NCI-H226 (cell line): ENCODE measurements at places on chromosomes 1 and 21.
A peak's percentile ranks its signal among the peaks of the same experiment; 100 is the strongest.

GRCh38 chr1:21866707-21867043 lies 54.6 kb downstream of the LDLRAD2 start:
- peak; percentile 35 for DNase-seq

GRCh38 chr1:200862713-200863415 lies 9.9 kb upstream of the GPR25 start:
- no peak for DNase-seq

DNA sequence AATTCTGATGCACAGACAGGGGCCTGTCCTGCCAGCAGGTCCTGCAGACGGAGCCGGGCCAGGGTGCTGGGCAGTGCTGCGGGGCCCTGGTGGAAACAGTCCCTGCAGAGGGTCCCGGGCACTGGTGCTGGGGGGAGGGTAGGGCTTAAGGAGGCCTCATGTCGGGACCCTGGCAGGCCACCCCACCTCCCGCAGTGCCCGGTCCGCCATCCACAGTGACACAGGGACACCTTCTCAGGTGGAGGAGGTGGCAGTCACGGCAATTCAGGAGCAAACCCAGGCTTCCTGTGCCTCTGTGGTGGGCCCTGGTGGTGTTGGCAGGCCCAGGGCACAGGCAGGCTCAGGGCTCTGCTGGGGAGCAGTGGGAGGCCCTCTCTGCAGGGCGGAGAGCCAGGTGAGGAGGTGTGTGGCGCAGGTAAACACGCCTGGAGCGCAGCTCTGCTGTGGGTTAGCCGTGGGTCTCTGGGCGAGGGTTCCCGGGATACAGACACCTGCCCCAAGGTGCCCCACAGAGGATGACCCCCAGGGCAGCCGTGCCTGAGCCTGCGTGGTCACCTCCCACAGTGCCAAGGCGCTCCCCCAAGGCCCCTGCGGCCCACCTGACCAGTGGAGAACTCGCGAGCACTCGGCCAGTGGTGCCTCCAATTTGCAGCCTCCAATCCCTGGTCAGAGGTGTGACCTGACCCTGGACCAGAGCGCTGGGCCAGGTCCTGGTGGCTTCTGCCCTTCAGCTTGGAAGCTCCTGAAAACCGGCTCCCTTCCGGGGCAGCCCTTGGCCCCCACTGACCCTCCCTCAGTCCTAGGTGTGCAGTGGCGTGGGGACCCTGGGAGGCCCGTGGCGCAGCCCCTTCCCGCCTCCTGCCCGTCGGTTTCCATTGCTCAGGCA lies 19.2 kb downstream of the COL18A1 start:
- DNase-seq: no peak

DNA sequence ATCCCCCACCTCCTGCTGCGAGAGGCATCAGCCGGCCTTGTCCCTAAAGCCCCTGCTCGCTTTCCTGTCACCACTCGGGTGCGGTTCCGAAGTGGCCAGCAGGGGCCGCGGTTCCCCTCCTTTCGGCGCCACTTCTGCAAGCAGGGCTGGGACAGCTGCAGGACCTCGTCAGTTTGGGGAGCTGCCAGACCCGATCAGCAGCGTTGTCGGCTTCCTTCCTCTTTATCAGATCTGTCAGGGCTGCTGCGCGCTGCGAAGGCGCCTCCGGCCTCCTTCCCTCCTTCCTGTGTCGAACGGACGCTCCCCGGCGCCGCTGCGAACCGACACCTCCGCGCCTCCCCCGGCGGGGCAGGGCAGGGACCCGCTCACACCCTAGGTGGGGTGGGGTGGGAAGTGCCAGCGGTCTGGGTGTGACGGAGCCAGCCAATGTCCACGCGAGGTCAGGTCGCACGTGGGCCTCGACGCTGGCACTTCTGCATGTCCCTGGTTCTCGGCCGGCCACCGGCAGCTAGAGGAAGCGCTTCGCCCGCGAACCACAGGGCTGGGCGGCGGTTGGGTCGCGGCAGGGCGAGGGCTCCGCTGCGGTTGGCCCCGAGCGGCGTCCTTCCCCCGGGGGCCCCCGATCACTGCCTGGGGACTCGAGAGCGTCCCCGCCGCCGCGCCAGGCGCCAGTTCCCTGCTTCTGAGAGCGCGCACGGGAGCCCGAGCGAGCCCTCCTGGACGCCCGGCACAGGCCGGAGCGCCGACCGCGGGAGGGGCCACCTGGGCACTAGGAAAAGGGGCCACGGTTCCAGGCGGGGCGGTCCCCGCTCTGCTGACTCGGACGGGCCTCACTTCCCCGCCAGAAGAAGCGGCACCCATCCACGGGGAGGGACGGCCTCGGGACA lies 81.8 kb downstream of the RUNX3 start:
- DNase-seq: no peak

- no peak for DNase-seq
These were observed 61.0 kb downstream of the MIER1 start for GRCh38 chr1:66985835-66986234.

DNA sequence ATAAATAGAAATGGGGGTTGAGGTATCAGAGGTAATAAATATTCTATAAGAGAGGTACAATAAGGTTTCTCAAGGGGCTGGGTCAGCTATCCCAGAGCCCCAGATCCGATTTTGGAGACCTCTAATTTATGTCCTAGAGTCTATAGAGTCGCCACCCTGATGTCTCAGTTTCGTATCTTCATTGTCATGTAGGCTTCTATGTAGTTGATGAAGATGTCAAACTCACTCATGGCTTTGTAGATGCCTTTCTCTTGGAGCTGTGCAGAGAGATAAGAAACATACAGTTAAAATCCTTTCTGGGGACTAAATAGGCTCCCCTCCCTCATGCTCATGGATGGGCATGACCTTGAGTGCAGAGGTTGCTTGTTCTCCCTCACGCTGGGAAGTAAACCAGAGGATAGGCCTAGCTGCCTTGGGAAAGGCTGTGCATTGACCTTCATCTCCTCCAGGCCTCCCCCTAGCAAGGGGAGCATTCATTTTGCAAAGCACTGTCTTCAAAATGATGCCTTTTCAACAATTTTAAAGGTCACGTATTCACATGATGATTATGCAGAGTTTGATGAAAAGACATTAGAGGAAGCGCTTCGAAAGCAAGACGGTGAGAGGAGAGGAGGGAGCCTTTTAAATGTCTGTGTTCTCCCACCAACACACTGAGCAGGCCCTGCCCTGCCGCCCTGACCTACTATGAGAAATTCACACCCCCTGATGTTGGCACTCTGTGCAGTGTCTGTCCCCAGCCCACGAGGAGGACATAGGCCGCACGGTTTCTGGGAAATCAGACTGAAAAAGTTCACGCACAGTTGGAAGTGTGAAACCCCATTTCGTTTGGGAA lies 1.9 kb upstream of the IL19 start:
- no peak for DNase-seq

DNA sequence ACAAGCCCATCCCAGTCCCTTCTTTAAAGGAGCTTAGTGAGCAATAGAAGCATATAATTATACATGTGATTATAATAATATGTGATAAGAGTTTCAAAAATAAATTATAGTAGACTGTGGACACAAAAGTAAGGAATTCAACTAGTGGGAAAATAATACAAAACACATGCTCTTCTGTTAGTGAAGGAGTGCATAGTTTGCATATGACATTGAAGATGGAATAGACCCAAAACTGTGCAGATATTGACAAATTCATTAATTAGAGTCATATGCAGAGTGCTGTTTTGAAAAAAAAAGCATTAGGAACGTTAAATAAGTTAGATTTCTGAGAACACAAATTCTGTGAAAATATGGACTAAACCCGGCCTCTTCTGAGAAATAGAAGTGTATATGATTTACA lies 278.8 kb downstream of the ASTN1 start:
- no peak for DNase-seq

GRCh38 chr1:216535059-216535458 lies 111.8 kb upstream of the USH2A start:
- DNase-seq: no peak

GRCh38 chr21:39098696-39099200 lies 84.5 kb downstream of the PSMG1 start:
- no peak for DNase-seq

DNA sequence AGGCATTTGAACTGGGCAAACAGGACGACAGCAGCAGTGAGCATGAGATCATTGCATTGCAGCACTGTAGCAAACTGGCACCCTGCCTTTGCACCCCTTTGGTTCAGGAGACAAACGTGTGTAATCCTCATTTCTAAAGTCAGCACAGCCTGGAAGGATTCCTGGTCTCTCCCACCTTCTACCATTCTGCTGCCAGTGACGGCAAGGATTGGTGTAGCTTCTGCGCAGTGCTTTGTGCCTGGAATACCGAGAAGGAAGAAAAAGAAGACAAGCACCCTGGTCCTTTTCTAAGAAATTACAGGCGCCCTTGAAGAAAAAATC lies 805.3 kb downstream of the USP25 start:
- peak; percentile 57 for DNase-seq
